ENCODE measurements at places on chromosomes 16 and 17.

- no peak for DNase-seq
Measured at GRCh38 chr17:20123209-20123608, 114.0 kb downstream of the SPECC1 start.

DNA sequence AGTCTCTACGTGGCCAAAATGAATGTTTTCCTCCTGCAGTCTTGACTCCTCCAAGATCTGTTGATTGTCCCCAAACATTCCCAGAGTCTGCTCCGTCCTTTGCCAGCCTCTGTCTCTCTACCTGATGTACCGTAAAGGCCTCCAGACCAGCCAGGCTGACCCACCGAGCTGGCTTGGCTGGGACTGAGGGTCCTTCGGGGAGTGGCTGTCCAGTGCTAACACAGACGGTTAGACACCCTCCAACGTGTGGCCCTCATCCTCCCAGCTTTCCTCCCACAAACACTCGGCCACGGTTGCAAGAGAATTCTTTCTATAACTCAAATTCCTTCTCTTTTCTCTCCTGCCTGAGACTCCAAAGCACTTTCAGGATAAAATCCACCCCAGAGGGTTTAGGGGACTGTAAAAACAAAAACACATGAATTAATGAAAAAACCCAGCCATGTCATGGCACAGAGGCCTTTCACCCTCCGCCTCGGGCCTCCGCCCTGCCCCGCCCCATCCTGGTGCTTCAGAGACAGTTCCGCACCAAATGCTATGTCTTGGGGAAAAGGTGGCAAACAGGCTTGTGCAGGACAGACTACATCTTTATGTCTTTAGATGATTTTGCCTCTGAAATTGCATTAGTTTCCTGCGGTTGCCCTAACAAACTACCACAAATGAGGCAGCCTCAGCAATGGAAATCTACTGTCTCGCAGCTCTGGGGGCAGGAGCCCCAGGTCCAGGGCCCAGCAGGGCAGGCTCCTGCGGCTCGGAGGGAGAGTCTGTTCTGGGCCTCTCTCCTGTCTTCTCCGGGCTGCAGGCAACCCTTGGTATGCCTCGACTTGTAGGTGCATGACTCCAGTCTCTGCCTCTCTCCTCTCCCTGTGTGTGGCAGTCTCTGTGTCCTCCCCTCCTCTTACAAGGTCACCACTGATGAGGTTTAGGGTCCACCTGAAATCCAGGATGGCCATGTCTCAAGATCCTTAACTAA lies 72.5 kb upstream of the CBX4 start:
- DNase-seq = no peak

GRCh38 chr16:57994778-57995177 lies 5.7 kb downstream of the ZNF319 start:
- no peak for DNase-seq

- DNase-seq = no peak
Measured at GRCh38 chr16:48860341-48860740, 250.4 kb upstream of the N4BP1 start.

DNA sequence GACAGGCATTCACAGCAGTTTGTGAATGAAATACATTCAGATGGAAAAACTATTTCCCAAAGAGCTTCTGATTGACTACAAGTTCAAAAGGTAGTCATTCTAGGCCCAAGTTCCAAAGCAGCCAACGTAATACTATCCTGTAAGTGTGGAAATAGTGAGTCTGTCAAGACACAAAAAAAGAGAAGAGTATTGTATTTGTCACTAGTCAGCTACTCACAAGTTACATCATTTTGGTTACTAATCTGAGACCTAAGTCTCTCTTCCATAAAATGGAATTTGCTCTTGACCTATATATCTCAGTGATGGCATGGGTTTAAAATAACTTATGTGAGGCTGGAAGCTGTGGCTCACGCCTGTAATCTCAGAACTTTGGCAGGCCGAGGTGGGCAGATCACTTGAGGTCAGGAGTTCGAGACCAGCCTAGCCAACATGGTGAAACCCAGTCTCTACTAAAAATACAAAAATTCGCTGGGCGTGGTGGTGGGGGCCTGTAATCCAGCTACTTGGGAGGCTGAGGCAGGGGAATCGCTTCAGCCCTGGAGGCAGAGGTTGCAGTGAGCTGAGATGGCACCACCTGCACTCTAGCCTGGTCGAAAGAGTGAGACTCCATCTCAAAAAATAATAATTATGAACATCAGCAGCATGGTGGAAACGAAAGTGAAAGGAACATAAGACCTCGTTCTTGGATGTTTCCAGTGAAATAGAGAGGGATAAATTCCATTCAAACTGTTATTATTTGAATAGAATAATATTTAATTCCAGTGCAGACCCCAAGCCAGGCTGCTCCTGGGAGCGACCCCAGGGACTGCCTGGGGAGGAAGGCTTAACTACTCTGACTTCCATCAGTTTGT lies 2.9 kb downstream of the CMC2 start:
- no peak for DNase-seq

GRCh38 chr16:9258423-9259051 lies 167.1 kb downstream of the HAPSTR1 start:
- DNase-seq = peak; percentile 52

DNA sequence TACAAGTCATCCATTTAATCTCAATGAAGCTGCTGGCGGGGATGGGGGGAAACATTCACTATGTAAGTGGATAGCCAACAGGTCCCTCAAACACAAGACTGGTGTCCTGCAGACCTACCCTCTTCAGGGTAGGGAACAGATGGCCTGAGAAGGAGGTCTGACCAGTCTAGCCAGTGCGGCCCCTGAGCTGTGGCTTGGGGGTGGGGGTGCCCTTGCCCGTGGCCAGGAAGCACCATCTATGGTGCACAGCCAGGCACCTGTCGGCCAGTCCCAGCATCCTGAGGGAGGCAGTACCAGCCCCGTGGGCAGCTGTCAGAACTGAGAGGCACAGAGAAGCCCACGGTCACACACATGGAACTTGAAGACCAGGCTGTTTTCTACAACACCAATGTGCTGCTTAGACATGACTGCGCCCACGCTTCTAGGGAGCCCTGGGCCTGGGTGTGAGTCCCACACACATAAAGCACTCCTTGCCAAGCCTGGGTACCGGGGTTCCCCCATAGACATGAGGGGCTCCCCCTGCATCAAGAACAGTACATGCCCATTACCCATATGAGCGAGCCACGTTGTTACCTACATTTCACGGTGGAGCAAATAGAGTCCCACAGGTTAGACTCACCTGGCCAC lies 40.9 kb downstream of the RMI2 start:
- DNase-seq = no peak

GRCh38 chr17:60253048-60253447 lies 103.3 kb downstream of the CA4 start:
- DNase-seq = no peak
